HCEC 1CT (cell line): ENCODE measurements at places on chromosomes 2 and 18.

- no peak for DNase-seq
Measured at GRCh38 chr2:1824202-1824905, 80.0 kb upstream of the PXDN start.

GRCh38 chr2:53233759-53234547 is 533.7 kb upstream of the CHAC2 start:
- no peak for DNase-seq

GRCh38 chr2:230085201-230085600 is 16.5 kb upstream of the SLC16A14 start:
- no peak for DNase-seq

DNA sequence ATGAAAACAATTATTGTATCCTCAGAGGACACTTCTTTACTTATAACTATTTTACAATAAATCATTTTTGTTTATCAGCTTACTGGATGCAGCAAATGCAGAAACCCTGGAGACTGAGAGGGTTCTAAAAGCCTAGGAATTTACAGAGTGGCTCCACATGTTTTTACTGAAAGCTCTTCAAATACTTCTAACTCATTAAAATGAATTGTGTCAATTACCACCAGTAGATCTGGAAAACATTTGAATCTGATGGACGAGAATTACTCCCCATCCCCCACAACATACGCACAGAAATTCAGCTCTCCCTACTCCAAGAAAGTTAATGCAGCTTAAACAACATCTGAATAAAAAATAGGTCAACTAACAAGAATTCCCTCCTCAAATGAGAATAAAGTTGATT is 319.8 kb upstream of the FIGN start:
- DNase-seq = no peak

- no peak for DNase-seq
Measured at GRCh38 chr18:48784656-48785055, 166.1 kb downstream of the SMAD7 start.
